ENCODE measurements at places on chromosomes 2 and 18.

- peaks cover 84% of the 10 kb centered on the region for H3K4me1 ChIP-seq
- peaks cover 81% of the 10 kb centered on the region for H3K36me3 ChIP-seq
- no peak overlapping the region for H3K4me3 ChIP-seq
- no peak for DNase-seq
Measured at GRCh38 chr2:30237966-30238800, 6.8 kb downstream of the LBH start.

DNA sequence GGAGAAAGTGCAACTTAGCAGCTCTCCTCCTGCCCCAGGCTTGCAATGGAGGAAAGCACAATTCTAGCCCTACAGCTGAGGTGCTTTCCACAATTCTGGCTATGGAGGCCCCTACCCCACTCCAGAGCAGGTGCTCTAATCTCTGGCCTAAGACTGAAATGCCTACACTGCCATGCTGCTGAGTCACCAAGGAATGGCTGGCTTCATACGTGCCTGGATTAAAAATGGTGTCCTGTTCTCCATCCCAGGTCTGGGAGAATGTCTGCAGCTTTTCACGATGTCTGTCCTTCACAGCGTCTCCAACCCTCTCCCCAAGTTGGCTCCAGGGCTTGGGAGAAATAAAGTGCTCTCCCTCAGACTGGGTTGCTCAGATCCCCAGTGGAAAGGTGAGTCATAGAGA lies 48.5 kb downstream of the MBOAT2 start:
- peaks cover 2% of the 10 kb centered on the region for H3K27me3 ChIP-seq
- no peak overlapping the region for H3K27ac ChIP-seq
- no peak for DNase-seq
- peaks cover 4% of the 10 kb centered on the region for H3K36me3 ChIP-seq
- no peaks in the 10 kb centered on the region for H3K4me1 ChIP-seq

DNA sequence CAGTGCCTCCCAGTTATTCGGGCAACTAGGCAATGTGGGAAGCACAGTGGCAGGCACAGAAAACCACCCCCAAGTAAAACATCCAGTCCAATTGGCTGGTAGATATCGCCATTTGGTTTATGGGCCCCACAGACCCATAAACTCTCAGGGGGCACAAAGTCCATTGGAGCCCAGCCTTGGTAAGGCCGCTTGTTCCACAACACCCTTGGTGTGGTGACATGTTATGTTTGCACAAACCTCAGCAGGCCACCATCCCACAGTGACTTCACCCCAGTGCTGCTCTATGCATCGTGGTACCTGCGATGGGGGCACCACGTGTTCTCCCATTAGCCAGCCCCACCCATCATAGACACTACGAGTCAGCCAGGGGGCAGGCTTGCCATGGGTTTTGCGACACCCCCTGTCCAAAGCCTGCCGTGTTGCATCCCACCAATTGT lies 18.5 kb downstream of the PHOSPHO2 start:
- H3K4me1 ChIP-seq, result peaks cover 8% of the 10 kb centered on the region
- H3K27me3 ChIP-seq, result no peaks in the 10 kb centered on the region
- H3K36me3 ChIP-seq, result no peaks in the 10 kb centered on the region
- no peak for DNase-seq

- H3K27ac ChIP-seq, result no peak overlapping the region
- H3K4me3 ChIP-seq, result no peak overlapping the region
- no peaks in the 10 kb centered on the region for H3K27me3 ChIP-seq
- no peak for DNase-seq
- no peaks in the 10 kb centered on the region for H3K36me3 ChIP-seq
Measured at GRCh38 chr2:71556692-71557250, 103.4 kb downstream of the DYSF start.

DNA sequence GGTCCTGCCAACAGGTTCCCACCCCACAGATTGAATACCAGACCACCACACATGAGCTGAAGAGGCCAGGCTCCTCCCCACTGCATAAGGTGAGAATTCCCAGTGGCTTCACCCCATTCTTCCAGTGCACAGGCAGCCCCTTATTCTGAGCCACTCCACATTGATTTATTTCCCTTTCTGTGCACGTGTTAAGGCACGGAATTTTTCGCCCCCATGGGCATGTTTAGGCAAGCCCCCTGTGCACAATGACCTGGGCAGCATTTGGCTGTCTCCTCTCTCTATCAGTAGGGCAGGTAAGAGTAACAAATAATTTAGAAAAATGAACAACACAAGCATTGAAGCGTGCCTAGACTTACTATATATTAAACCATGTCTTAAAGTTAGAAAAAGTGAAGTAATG lies 15.2 kb upstream of the CHAC2 start:
- no peak for DNase-seq
- H3K4me3 ChIP-seq, result no peak overlapping the region
- H3K27ac ChIP-seq, result no peak overlapping the region
- peaks cover 38% of the 10 kb centered on the region for H3K36me3 ChIP-seq
